ENCODE measurements at places on chromosomes 2 and 18.

DNA sequence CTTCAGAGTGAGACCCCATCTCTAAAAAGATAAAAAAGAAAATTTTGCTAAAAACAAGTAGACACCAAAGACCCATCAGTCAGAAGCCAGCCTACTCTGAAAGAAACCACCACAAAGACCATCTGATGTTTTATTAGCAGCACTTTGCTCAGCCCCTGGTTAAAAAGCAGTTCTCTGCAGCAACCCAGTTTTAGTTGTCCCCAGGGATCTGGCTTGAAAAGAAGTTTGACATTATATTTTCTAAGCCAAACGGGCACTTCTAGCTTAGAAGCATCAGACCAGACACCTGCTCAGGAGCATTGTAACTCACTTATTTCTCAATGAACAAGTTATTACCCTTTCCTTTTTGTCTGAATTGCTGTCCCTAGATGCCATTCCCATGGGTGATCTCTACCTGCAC, 164.2 kb upstream of the ETAA1 start:
- DNase-seq = no peak

GRCh38 chr2:8677646-8678592, 3.9 kb upstream of the ID2 start:
- DNase-seq = peak; percentile 72

DNA sequence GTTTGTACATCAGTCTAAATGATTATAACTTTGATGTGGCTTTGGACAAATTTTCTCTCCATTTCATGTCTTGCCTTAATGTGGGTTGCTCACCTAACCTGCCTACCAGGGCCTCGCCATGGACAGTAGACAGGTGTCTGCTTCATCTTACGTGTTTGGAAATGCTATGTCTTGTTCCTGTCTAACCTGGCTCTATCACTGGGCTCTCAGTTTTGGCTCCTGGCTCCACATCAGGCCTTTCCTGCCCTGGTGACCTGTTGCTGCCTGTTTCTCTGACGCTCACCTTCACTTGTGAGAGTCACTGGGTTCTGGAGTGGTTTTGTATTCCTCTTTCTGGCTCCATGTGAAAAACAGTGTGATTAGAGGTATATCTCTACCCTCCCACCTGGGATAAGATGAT, 65.9 kb downstream of the PHLPP1 start:
- no peak for DNase-seq

DNA sequence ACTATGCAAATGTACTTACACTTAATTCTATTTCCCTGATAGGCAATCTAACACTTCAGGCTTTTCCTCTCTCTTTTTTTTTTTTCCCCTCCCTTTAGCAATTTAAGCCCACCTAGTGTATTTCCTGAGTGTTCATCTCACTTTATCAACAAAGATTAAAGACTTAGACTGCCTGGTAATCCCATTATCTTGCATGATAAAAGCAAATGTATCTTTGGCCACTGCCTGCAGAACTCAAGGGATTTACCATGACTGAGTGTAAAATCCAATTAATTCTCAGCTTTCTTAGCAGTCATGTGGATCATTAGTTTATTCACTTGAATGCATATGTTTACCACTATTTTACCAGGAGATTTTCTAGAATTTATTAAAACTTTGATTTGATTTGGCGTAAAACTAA, 1102.2 kb upstream of the GYPC start:
- no peak for DNase-seq

DNA sequence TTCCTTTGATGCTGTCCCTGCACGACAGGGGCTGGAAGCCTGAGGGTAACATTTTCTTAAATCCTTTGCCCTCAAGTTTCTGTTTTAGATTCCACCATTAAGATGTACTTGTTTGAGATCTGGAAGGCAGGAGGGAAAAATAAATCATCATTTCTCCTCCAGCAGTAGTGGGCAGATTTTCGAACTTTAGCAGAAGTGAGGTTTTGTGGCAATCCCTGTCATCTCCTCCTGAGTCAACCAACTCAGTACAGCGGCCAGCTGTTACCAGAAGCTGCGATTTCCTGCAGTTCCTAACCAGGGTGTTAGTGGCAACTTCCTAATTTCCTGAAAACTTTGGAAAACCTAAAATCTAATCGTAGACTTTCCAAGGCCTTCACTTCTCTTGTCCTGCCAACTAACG, 517.2 kb upstream of the ACVR2A start:
- DNase-seq = no peak

- no peak for DNase-seq
These were observed 205.2 kb downstream of the MREG start for GRCh38 chr2:215808194-215808593.

DNA sequence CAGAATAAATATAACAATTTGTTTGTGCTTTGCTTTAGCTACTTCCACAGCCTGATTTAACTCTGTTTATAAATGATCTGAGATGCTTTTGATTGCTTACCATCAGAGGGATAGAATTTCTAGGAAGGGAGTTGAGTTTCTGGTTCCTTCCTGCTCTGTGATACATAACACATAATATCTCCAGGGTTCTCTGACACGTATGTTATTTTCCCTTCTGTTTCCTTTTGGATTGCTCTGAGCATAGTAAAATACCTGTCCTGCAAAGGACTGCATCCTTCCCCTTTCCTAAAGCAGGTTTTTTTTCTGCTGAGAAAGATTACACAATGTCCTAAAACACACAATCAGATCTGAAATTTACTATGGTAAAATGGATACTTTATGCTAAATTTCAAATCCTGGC, 76.1 kb downstream of the CABYR start:
- no peak for DNase-seq

GRCh38 chr2:149767516-149767974, 180.0 kb upstream of the MMADHC start:
- DNase-seq = no peak

DNA sequence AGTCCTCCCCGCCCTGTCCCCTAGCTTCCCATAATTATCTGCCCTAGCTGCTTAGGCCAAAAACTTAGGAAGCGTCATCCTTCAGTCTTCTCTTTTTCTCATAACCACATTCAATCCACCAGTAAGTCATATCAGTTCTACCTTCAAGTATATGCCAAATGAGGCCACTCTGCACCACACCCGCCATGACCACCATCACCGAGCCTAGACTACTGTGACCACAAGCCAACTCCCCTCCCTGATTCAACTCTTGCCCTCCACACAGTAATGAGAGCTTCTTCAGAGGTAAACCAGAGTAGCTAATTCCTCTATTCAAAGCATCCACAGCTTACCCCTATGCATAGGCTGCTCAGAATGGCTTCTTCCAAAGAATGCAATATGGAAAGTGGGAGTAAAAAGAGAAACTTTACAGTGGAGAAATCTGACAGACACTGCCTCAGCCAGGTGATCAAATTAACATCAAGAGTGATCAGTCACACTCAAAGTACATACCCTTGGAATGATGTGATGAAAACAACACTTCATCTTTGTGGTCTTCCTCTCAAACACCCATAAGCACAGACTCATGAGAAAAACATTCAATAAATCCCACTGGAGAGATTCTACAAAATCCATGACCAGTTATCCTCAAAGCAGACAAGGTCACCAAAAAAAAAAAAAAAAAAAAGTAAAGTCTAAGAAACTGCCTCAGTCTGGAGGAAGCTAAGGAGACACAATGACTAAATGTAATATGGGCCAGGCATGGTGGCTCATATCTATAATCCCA, 17.7 kb downstream of the MBOAT2 start:
- DNase-seq = no peak

GRCh38 chr18:48695671-48696070, 156.8 kb downstream of the CTIF start:
- no peak for DNase-seq

DNA sequence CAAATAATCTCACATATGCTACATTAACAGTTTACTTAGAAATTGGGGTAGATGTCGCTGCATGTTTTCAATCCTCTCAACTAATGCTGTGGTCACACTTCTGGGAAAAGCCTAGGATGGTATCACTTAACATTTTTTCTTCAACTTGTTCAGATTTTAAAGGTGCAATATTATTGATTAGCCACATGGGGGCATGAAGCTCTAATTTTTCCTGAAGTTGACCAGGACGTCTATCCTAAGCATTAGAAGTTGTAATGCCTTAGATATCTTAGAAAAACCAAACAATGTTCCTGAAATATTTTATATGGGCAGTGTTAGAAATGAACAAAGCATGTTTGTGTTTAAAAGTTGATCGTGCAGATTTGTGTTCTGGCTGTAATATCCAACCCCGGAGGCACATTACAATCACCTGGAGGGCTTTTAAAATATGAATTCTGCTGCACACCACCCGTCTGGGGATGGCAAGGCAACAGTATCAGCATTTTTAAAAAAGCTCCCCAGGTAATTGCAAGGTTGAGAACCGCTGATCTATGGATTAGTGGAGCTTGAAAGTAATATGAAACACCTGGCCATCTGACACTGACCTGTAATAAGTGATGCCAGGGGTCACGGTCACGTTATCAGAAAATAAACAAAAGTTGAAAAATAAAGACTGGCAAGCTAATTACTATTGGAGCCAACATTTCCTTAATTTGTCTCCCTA, 100.5 kb upstream of the LMAN1 start:
- no peak for DNase-seq

GRCh38 chr2:42046819-42047487, 868 bp upstream of the PKDCC start:
- no peak for DNase-seq

DNA sequence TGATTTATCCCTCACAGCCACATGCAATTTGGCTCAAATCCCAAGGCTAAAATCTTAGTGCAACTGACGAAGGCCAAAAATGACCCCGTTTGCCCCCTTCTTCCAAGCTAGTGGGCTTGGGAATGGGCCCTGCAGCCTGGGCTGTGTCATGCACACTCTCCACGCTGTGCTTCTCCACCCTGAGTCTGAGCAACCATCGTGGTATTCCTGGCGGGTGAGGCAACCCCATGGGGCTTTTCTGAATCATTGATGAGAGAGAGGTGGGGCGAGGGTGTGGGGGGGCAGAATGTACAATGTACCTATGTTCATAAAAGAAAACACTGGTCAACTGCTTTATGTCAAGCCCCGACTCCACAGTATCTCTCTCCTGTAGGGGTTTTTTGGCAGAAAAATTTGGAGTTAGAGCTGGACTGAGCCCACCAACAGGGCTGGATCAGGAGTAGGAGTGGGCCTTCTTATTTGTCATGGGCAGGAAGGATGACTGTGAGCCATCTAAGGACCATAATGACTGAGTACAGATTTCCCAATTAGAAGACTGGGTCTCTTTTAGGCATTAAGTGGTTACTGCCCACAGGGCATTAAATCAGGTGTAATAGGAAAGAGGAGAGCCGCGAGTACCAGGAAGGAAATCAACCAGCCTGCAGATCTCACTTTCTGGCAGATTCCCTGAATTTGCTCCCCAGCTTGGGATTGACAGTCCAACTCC, 8.9 kb downstream of the SULT1C2 start:
- DNase-seq = no peak

DNA sequence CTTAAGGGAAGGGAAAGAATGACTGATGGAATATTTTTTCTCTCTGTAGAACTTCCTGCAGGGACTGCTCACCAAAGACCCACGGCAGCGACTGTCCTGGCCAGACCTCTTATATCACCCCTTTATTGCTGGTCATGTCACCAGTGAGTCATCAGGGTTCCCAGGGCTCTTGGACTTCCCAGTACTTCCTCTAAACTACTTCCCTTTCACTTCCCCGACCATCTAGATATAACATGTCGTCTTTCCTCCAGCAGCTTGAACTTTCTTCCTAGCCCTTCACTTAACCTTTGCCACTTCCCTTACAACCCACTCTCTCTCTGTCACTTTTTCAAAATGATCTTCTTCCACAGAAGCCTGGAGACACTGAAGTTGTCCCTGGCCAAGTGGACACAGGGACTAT, 7.2 kb downstream of the STK36 start:
- no peak for DNase-seq

GRCh38 chr18:34322365-34323289, 97.9 kb upstream of the NOL4 start:
- peak; percentile 77 for DNase-seq

- no peak for DNase-seq
These were observed 171.2 kb downstream of the ANTXR1 start for GRCh38 chr2:69184224-69184623.

GRCh38 chr2:37250869-37251740, 19.6 kb downstream of the NDUFAF7 start:
- no peak for DNase-seq

DNA sequence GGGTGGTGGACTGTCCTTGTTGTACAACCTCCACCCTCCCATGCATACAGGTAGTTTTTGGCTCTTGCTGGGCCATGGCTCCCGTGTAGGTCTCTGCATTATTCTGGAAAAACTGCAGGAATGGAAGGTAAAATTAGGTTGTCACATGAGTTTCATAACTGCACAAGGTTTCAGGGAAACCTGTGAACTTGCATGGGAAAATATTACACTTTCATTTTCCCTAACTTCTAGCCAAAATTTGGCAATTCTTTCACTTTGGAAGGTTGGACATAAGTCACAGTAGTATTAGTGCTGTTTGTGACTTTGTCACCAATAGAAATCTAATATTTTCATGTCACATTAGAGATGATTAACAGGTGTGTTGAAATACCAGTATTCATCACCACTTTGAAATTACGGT, 118.1 kb upstream of the MGAT5 start:
- DNase-seq = no peak

DNA sequence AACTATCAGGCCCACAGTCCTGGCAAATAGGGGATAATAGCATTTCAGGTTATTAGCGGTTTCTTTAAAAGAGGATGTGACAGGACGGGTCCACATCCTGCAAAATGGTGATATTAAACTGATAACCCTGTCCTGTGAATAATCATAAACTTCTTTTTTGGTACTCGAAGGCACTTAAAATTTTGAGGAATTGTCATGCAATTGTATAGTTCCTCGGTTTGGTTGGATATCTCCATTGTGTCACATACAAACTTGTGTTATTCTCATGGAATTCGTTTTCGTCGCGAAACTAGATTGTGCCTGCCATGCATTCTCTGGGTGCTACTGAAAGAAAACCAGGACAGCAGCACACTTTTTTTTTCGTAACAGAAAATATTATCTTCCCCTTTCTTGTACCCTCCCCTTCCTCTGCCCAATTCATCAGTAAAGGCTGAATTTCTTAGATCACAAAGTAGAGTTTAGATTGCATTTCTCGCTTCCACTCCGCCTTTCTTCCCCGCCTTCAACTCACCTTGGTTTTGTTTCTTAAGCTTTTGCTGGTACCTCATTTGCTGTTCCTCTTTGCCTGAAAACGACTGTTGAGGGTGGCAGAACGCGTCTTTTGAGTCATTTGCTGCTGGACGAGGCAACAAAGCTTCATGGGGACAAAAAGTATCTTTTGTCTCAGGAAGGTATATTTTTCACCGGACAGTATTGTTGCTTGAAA, 1.3 kb downstream of the CERS6 start:
- no peak for DNase-seq

DNA sequence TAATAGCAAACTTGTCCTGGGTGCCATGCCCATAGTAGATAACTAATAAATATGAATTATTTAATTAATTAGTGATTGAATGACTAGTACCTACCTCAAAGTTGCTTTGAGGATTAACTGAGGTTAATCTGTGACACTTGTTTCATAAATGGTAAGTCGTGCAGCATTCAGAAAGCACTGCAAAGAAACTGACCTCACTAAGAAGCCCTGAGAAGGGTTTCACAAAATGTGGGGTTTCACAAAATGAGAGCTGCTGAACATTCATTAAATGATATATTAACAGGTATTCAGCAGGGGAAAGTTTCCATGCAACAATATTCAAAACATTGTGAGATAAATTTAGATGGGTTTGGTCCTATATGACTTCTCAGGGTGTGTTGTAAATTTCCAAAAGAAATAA, 236.2 kb downstream of the OSR1 start:
- no peak for DNase-seq
